Ascending aorta (tissue), 2 donors: ENCODE measurements at places on chromosomes 16 and 17. TPM values are rescaled to one million over a fixed set of nuclear protein-coding genes. Genes with fewer than 3 reads are reported as not detected.

- no peak overlapping the region for H3K4me3 ChIP-seq
- no peaks in the 10 kb centered on the region for H3K27me3 ChIP-seq
- H3K36me3 ChIP-seq, result peaks cover 7% of the 10 kb centered on the region
- no peaks in the 10 kb centered on the region for H3K4me1 ChIP-seq
Observed at GRCh38 chr17:32586666-32587065, 99.9 kb downstream of the CDK5R1 start.

SYCE1L gene
- not detected for total RNA-seq

DNA sequence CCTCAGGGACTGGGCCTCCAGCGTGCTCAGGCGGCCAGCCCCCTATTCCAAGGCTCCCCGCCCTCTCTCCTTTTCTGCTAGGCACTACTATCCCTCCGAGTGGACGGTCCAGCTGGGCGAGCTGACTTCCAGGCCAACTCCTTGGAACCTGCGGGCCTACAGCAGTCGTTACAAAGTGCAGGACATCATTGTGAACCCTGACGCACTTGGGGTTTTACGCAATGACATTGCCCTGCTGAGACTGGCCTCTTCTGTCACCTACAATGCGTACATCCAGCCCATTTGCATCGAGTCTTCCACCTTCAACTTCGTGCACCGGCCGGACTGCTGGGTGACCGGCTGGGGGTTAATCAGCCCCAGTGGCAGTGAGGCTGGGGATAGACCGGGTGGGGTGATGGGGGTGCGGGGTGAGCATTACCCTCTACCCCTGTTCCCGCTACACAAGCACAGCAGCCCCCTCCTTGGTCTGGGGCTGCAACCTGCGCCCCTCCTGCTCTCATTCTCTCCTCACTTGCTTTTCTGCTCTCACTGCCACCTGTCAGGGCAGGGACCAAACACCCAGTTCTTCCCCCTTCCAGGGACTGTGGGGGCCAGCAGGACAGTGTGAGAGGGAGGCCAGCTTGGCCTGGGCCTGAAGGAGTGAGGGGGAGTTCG, 1.1 kb downstream of the PRSS41 start:
- H3K36me3 ChIP-seq, result no peaks in the 10 kb centered on the region
- H3K27ac ChIP-seq, result no peak overlapping the region
- H3K4me1 ChIP-seq, result no peaks in the 10 kb centered on the region
- no peak for DNase-seq

KRTAP2-2 gene
- not detected for total RNA-seq

GRCh38 chr17:62664336-62665120, 37.1 kb downstream of the MRC2 start:
- H3K27me3 ChIP-seq, result no peaks in the 10 kb centered on the region
- no peak overlapping the region for H3K4me3 ChIP-seq
- H3K27ac ChIP-seq, result no peak overlapping the region
- no peak for DNase-seq

GRCh38 chr17:82497483-82498405, 21.8 kb upstream of the FOXK2 start:
- H3K27ac ChIP-seq, result peak overlapping the region; percentile 90
- no peak for DNase-seq
- H3K4me1 ChIP-seq, result peaks cover 23% of the 10 kb centered on the region
- no peaks in the 10 kb centered on the region for H3K36me3 ChIP-seq

KRT13 gene
- total RNA-seq, result 1.9 TPM

DNA sequence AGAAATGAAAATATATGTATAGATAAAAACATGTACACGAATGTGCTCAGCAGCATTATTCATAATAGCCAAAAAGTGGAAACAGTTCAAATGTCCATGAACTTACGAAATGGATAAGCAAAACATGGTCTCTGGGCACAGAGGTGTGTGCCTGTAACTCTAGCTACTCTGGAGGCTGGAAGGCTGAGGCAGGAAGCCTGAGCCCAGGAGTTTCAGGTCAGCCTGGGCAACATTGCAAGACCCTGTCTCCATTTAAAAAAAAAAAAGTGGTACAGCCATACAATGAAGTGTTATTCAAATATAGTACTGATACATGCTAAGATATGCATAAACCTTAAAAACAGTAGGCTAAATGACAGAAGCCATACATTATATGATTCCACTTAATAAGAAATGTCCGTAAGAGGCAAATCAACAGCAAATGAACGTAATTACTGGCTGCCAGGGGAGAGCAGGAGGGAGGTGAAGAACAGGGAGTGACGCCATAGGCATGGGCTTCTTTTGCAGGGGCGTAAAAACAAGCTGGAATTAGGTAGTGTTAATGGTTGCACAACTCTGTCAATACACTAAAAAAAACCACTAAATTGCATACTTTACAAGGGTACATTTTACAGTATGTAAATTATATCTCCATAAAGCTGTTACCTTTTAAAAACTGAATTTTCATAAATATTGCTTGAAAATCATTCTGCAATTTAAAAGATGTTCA, 87.2 kb upstream of the PLEKHM1 start:
- H3K27ac ChIP-seq, result no peak overlapping the region
- H3K4me1 ChIP-seq, result peaks cover 7% of the 10 kb centered on the region

GRCh38 chr16:57815987-57816745, 13.9 kb upstream of the KIFC3 start:
- no peaks in the 10 kb centered on the region for H3K36me3 ChIP-seq
- H3K27ac ChIP-seq, result peak overlapping the region; percentile 87
- DNase-seq, result peak; percentile 86
- no peak overlapping the region for H3K4me3 ChIP-seq
- H3K4me1 ChIP-seq, result peaks cover 4% of the 10 kb centered on the region

GRCh38 chr16:14003074-14003570, 68.0 kb upstream of the MRTFB start:
- no peaks in the 10 kb centered on the region for H3K27me3 ChIP-seq
- DNase-seq, result peak; percentile 74
- H3K36me3 ChIP-seq, result no peaks in the 10 kb centered on the region
- H3K4me3 ChIP-seq, result peak overlapping the region; percentile 59
- peaks cover 5% of the 10 kb centered on the region for H3K4me1 ChIP-seq
- peak overlapping the region; percentile 86 for H3K27ac ChIP-seq

KRT33A gene
- total RNA-seq, result not detected

- DNase-seq, result no peak
- no peaks in the 10 kb centered on the region for H3K27me3 ChIP-seq
- no peak overlapping the region for H3K4me3 ChIP-seq
- H3K36me3 ChIP-seq, result peaks cover 33% of the 10 kb centered on the region
- H3K4me1 ChIP-seq, result peaks cover 3% of the 10 kb centered on the region
Observed at GRCh38 chr16:55502801-55503366, 6.0 kb upstream of the LPCAT2 start.

METTL26 gene
- 523 TPM for total RNA-seq

DNA sequence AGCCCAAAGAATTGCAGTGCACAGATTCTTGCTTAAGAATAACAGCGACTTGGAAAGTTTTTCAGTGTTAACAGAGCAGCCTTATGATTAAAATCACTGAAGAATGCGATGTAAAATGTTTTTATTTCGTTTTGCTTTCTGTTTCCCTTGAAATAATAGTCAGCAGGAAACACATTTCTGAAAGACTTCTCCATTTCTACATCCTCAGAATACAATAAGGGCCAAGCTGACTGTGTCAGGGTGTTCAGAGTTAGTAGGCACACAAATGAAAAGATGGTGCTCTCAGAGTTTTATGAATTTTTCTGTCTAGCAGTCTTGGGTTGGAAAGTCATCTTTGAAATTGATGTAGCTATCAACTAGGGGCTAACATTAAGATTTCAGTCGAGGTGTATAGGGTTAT, 582.9 kb upstream of the RBFOX1 start:
- no peaks in the 10 kb centered on the region for H3K27me3 ChIP-seq
- H3K4me1 ChIP-seq, result no peaks in the 10 kb centered on the region

GINS2 gene
- not detected for total RNA-seq

DNA sequence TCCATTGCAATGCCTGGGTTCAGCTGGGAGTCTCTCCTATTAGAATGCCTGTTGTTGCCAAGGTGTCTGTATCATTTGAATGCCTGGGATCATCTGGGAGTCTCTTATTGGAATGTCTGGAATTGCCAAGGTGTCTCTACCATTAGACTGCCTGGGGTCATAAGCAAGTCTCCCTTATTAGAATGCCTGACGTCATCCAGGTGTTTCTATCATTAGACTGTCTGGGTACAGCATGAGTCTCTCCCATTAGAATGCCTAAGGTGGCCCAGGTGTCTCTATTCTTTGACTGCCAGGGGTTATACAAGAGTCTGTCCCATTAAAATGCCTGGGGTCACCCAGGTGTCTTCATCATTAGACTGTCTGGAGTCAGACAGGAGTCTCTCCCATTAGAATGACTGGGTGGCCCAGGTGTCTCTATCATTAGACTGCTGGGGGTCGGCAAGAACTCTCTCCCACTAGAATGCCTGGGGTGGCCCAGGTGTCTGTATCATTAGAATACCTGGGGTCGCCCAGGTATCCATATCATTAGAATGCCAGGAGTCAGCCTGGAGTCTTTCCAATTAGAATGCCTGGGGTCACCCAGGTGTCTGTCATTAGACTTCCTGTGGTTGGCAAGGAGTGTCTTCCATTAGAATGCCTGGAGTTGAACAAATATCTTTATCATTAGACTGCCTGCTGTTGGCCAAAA, 2274.0 kb downstream of the TP53TG3F start:
- H3K36me3 ChIP-seq, result no peaks in the 10 kb centered on the region
- no peaks in the 10 kb centered on the region for H3K27me3 ChIP-seq
- H3K4me3 ChIP-seq, result no peak overlapping the region
- no peaks in the 10 kb centered on the region for H3K4me1 ChIP-seq

CCT6B gene
- not detected for total RNA-seq

DNA sequence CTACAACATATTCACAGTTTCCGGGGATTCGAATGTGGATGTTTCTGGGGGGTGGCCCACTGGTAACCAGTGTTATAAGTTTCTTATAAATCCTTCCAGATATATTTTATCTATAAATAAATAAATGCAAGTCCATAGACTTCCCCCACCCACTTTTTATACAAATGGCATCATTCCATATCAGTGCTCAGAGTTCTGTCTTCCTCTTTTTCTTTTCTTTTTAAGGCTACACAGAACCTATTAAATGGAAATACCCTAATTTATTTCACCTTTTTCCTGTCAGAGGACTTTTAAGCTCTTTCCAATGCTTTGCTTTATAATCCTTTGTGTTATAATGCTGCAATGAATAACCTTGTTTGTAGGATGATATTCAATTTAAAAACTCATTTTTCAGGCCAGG, 3.8 kb downstream of the LGALS9 start:
- no peak overlapping the region for H3K27ac ChIP-seq
- no peak for DNase-seq
- peaks cover 2% of the 10 kb centered on the region for H3K4me1 ChIP-seq
- no peak overlapping the region for H3K4me3 ChIP-seq
- H3K36me3 ChIP-seq, result no peaks in the 10 kb centered on the region

DNA sequence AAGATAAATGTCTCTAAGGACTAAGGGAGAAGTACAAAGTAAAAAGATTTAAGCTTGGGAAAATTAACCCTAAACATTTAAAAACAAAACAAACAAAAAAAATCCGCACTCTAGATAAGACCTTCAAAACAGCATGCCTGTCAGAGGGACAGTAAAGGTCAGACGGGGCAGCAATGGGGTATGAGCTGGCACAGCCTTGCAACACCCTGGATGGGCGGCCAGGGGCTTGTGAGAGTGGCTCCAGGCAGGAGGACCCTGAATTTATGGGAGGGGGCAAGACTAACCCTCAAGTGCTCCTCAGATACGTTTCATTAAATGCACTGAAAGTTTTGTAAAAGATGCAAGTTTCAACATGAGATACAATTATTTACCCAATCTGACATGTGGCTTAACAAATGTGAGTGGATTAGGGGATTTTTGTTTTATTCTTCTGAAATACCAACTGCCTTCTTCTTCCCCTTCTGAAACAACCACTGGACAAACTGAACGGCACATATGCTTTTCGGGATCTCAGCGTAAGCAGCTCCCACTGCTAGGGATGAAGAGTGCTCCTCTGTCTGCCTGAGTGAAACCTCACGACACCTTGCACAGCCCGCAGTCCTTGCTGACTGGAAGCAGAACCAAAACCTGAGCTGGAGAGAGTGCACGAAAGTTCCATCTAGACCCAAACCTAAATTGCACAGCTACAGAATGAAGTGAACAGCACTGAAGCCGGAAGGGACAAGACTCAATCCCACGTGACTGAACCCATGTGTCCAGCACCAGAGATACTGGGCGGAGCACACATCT, 128.4 kb downstream of the ANKRD11 start:
- H3K27ac ChIP-seq, result no peak overlapping the region
- H3K4me3 ChIP-seq, result no peak overlapping the region
- H3K4me1 ChIP-seq, result peaks cover 30% of the 10 kb centered on the region
- H3K27me3 ChIP-seq, result no peaks in the 10 kb centered on the region

KRT24 gene
- total RNA-seq, result not detected

DNA sequence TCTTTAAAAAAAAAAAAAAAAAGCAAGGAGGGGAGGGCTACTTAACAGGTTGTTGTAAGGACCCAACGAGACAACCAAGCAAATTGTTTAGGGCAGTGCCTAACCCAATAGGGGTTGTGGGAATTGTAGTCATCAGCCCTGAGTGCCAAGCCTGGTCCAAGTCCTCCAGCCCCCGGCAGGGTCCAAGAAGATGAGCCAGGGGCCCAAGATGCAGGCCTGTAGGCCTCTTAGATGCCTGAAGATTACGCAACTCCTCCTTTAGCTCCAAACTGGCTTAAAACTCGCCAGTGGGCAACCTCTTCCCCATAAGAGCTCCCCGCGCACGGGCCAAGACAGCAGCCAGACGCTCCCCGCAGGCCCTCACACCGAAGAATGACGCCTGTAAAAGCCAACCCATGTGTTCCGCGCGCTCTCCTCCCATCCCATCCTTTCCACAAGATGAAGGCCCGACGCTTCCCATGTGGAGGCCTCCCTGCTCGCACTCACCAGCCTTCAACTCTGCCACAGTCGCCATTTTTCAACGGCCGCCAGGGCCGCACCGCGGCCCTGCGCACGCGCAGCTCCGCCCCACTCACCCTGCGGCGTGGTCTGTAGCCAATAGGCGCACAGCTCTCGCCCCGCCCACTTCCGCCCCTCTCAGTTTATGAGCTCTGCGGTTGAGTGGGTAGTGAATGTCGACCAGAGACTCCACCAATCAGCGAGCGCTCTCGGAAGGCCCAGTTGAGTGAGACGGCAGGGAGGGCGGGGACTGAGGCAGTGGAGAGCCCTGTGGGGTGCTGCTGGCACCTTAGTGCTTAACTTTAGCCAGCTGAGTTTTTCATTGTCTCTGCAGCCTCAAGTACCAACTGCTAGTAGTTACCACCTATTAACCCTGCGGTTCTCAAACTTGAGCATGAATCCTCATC, at the start of gene CEP20:
Gene CEP20 (minus strand): TSS at position 532 of the 905 bp plus-strand sequence. CDS start 18 bp downstream, at position 514.
- peak; percentile 100 for DNase-seq
- peaks cover 11% of the 10 kb centered on the region for H3K4me1 ChIP-seq
- peak within 1 kb of the TSS; percentile 93 for H3K27ac ChIP-seq
- H3K4me3 ChIP-seq, result peak within 1 kb of the TSS; percentile 81

EVPL gene
- not detected for total RNA-seq

RABEP1 gene
- 9.3 TPM for total RNA-seq
